GM12864 (cell line): ENCODE measurements at places on chromosomes 11 and 22.

DNA sequence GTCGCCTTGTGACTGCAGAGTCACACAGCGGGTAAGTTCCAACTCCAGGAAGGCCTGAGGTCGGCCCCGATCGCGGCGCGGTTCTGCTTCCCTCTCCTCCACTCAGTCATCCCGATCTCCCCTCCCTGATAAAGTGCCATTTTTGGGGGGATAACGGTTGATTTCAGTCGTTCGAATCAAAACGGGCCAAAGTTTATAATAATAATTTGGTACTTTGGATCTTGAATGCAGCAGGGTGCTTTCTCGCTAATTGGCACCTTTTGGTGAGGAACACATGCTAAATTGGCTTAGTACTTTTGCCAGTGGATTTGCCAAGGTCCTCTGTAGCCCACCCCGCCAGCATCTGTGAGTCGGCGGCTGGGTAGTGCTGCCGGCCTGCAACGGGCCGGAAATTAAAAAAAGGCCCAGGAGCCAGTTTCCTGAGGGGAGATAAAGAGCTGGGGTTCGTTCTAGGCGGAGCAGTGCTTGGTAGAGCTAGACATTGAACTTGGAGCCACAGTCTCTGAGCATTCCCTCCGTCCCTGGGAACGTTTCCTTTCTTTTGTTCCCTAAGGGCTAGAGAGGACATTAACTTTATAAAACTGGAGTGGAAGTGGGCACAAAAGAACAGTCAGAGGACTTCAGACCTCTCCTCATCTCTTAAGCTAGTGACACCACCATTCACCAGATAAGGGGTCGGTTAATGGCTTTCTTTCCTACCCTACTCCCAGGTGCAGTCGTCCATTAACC lies 997 bp downstream of the UBE2L3 start:
- DNase-seq = no peak

GRCh38 chr11:71527576-71528210 lies 626 bp downstream of the KRTAP5-7 start:
- DNase-seq = no peak

DNA sequence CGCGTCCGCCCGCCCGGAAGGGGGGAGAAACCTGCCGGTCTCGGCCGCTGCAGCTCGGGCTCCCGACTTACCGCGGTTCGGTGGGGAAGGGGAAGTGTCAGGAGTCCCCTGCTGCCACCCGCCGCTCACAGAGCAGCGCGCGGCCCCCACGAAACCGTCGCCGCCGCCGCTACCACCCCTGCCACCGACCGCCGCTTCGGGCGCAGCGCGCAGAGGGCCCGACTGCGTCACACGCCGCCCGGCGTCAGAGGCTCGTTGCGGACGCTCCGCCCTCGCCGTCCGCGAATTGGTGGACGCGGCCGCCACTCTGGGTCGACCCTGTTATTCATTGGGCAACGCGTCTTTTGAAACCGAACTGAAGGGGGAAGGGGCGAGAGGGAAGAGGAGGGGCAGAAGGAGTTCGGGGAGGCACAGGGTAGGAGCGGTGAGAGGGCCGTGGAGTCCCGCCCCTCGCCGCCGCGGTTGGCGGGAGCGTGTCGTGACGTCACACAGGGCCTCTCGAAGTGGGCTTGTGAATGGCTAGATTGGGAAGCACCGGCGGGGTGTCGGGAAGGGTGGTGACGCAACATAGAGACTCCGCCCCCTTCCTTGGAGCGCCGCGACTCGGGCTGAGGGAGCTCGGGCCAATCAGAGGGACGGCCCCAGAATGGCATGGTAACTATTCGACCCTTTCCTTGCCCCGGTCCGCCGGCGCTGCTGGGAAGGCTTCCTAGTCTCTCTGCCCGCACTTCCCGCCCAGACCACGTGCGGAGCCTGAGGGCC lies at the start of gene NUP98:
Gene NUP98 (minus strand): TSS at position 226 of the 762 bp plus-strand sequence. CDS start 15,437 bp downstream, outside the sequence.
- DNase-seq = peak; percentile 98

GRCh38 chr11:112925516-112926310 lies 35.5 kb upstream of the NCAM1 start:
- DNase-seq = no peak

DNA sequence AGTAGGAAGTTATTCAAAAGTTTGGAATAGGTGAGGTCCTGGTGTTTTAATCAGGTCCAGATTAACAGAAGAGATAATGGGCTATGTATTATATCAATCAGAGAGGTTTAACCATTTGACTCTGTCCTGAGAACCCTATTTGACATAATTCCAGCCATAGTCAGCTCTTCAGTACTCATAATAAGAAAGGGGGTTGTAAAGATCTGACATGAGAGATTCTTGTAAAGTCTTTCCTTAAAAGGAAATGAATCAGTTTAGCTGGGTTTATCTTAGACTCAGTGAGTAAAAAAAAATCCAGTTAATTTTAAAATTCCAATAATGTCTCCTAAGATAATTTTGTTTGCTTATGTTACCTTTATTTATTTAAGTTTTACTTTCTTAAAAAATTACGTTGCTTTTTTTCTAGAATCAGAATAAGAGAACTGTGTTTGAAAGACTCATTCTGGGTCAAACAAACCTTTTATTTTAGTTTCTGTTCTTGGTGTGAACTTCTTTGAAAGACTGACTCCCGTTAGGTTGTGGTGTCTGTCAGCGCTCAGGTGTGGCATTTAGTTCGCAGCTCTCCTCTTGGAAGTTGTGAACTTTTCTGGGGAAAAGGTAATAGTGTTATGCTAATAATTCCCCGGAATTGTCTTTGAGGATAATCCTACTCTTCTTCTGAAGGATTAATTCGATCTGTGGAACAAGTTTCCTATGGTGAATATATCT lies 20.5 kb downstream of the NUCB2 start:
- no peak for DNase-seq

DNA sequence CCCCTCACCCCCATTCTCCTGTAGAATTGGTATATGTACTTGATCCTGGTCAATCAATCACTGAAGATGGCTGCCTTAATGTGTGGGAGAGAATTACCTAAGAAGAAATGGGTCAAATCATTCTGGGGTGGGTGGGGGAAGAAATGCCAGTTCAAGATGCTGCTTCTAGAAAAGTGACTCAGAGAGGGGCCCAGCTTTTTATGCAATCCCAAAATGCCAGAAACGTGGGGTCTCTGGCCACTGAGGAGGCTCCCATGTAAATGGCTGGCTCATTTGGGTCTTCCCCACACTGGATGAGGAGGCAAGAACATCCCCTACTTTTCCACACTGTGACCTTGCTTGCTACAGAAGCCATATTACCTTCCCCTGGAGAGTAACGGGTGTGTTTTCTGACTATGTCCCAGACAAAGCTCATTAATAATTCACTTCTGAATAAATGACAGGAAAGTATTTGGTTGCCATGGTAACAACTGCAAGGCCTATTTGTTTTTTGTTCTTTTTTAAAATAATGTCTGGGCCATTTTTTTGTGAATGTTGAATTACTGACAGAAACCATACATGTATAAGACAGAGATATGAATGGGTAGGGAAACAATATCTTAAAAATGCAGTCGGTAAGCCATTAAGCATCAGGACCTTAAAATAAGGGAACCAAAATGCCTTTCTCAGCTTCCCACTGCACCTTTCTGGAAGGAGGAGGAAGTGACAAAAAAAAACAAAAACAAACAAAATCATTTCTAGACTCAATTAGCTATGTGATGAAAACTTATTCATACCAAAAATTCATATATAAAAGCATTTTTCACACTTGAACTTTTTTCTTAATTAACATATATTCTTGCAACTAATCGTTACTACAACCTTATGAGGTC lies 32.0 kb downstream of the SLC1A2 start:
- no peak for DNase-seq

DNA sequence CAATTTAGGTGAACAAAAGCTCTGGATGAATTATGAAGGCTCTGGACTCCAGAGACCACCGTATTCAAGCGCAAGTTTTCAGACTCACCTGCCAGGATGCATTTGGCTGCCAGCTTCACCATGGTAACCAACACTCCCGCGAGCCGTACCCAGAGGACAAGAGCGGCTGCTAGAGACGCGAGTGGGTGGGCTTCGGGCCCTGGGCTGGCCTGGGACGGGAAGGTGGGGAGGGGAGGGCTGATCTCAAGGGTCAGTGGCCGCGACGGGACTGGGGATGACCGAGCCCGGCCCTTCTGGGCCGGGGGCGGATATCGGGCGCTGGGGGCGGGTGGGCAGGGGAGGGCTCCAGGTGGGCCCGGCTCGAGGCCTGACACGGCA lies 344 bp downstream of the IFT27 start:
- DNase-seq = no peak

GRCh38 chr11:123509737-123510578 lies 79.9 kb downstream of the GRAMD1B start:
- no peak for DNase-seq

- no peak for DNase-seq
Measured at GRCh38 chr11:111665777-111666176, 63.5 kb downstream of the SIK2 start.

GRCh38 chr11:44852159-44852747 lies 98.4 kb downstream of the TP53I11 start:
- no peak for DNase-seq

- DNase-seq = no peak
Measured at GRCh38 chr11:127485541-127485940, 485.0 kb upstream of the KIRREL3 start.

- DNase-seq = no peak
Measured at GRCh38 chr11:92480499-92480898, 255.9 kb downstream of the FAT3 start.

- DNase-seq = no peak
Measured at GRCh38 chr22:35418088-35418487, 18.1 kb downstream of the MCM5 start.

GRCh38 chr11:120197251-120197891 lies 13.5 kb upstream of the OAF start:
- no peak for DNase-seq

GRCh38 chr22:28155808-28156207 lies 236.8 kb upstream of the PITPNB start:
- DNase-seq = no peak

GRCh38 chr22:26516503-26516902 lies 4.2 kb upstream of the TFIP11 start:
- DNase-seq = no peak

DNA sequence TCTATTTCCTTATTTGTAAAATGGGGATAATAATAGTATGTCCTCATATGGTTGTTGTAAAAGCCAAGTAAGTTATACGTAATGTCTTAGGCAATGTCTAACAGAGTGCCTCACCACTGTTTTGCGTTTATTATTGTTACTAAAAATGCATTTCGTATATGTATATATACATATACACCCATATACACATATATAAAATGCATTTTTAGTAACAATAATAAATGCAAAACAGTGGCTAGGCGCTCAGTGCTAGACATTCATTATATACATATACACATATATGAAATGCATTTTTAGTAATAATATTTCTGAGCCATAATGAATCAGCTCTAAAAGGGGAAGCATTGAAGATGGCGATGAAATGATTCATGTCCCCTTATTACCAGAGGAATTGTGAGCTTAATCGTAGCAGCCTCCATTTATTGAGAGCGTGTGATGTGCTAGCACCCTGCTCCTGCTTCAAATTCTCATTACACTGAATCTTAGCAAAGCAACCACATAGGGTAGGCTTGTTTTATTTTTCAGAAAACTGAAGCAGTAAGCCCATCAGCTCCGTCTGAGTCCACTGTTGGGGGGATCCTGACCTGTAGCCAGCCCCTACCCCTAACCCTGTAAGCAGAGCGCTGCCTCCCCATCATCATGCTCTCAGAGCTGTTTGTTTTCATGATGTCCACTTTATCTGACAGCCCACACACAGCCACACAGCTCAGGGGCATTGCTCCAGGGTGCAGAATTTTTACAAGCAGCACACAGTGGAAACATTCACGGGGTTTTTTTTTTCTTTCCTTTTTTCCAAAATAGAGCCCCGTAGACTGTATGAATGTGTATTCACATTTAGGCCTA lies 97.1 kb upstream of the NAV2 start:
- no peak for DNase-seq

DNA sequence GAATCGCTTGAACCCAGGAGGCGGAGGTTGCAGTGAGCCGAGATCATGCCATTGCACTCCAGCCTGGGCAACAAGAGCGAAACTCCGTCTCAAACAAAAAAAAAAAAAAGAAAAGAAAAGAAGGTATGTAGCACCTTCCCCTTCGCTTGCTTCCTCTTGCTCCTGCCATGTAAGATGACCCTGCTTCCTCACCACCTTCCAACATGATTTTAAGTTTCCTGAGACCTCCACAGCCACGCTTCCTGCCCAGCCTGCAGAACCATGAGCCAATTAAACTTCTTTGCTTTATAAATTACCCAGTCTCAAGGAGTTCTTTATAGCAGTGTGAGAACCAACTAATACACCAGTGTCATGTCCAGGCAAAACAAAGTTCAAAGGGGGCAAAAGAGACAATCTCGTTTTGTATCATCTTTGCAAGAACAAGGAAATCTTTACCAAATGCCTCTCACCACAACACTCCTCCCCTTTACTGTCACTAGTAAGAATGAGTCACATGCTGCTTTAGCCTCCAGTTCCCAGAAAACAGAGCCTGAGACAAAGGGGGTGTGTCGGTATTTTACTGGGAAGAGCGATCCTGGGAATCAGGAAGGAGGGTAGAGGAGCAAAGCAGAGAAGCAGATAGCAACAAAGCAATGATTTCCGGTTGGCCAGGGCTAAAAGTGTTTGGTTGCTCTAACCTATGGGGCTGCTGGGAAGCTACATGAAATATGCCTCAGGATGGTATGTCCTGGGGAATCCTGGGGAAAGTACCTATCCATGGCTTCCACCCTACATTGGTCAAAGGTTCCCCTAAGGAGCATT lies 10.5 kb upstream of the MCHR1 start:
- no peak for DNase-seq

DNA sequence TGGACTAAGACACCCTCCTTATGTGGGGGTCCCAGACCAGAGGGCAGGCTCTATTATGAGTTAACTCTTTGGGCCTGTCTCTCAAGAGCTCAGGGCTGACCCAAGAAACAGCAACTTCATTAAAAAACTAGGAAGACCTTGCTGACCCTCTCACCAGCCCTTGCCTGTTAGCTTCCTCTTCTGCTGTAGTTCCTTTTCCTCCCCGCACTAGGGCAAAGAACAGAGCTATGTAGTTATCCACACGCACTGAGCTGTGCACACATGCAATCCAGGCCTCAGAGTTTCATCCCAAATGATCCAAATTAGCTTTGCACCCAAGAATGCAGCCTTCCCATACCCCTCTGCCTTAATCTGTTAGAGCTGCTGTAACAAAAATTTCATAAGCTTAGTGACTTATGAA lies 539.6 kb upstream of the CADM1 start:
- DNase-seq = no peak

DNA sequence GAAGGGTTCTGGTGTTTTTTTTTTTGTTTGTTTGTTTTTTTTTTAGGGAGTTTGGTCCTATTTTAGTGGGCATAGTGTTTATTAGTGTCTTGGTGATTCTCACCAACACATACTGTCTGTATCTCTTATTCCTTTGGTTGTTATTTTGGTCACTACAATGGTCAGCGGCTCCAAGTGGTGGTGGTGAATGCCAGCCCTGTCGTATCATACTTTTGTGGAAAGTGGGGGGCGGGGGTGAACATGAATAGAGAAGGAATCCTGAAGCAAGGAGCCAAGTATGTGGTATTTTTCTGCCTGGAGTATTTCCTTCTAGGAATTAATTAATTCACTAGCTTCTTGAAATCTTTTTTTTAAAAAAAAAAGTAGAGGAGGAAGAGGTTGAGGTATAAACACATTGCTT lies 79.6 kb downstream of the GRK3 start:
- DNase-seq = no peak

- DNase-seq = no peak
Measured at GRCh38 chr22:44153710-44154109, 27.0 kb upstream of the PARVG start.

GRCh38 chr11:1632053-1632714 lies 2.6 kb downstream of the KRTAP5-5 start:
- no peak for DNase-seq
